Panc1 (cell line): ENCODE measurements at places on chromosomes 12 and 14. TPM values are rescaled to one million over a fixed set of nuclear protein-coding genes. Genes with fewer than 3 reads are reported as not detected.

MFAP5 gene
- total RNA-seq = not detected

GRCh38 chr12:615620-616019, 47.6 kb downstream of the NINJ2 start:
- no peak for DNase-seq

- DNase-seq = no peak
Observed at GRCh38 chr12:30178916-30179315, 395.2 kb upstream of the TMTC1 start.

- DNase-seq = no peak
Observed at GRCh38 chr12:56324206-56324605, 8.4 kb upstream of the CNPY2 start.

KCNK10 gene
- 0.28 TPM for total RNA-seq

DNA sequence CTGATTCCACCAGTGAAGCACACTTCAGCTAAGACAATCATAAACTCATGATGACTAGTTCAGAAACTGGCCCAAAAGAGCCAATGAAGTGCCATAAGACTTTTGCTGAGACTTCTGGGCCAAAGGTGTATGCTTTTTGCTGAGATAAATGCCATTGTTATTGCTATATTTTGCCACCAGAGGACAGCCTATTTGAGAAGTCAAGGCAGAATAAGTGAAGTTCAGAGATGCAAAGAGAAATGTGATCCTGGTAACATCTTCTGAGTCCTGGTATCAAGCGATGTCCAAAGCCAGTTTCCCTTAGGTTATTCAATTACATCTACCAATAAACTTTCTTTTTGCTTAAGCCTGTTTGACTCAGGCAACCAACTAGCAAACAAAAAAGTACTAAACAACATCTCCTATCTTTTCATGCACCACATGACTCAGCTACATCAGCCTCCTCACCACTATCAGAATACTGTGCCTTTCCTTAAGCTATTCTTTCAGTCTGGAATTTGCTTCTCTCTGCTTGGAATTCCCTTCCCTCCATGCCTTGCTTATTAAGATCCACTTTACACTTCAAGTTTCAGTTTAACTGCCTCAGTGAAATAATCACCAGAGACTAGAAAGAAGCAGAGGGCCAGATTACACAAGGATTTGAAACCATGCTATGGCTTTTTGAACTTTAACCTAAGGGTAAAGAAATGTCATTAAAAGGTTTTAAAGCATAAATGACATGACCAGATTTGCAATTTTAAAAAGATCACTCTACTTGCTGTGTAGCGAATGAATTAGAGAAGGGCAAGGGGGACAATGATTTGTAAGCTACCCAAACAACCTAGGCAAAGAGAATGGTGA, 14.0 kb downstream of the CRY1 start:
- DNase-seq = no peak

GRCh38 chr12:76449583-76449982, 101.4 kb upstream of the BBS10 start:
- no peak for DNase-seq

- no peak for DNase-seq
Observed at GRCh38 chr12:102728506-102729242, 188.4 kb downstream of the PAH start.

- no peak for DNase-seq
Observed at GRCh38 chr14:51206462-51206861, 33.6 kb upstream of the TMX1 start.

DNA sequence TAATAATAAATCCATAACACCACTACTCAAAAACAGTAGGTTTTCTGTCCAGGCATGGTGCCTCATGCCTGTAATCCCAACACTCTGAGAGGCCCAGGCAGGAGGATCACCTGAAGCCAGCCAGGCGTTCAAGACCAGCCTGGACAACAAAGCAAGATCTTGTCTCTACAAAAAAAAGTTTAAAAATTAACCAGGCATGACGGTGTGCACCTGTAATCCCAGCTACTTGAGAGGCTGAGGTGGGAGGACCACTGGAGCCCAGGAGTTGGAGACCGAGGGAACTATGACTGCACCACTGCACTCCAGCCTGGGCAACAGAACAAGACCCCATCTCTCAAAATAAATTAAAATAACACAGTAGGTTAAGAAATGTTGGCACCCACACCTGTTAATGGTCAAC, 44.5 kb upstream of the AP4S1 start:
- DNase-seq = no peak

NFATC4 gene
- total RNA-seq = 0.36 TPM

GRCh38 chr12:131425112-131426075, 285.5 kb upstream of the SFSWAP start:
- DNase-seq = no peak

- no peak for DNase-seq
Observed at GRCh38 chr12:127750076-127750840, 516.7 kb upstream of the TMEM132C start.

NFE2 gene
- 0.26 TPM for total RNA-seq

GRCh38 chr14:64201296-64201695, 92.9 kb downstream of the ESR2 start:
- no peak for DNase-seq

GRCh38 chr12:129893691-129894090, 10.1 kb downstream of the TMEM132D start:
- no peak for DNase-seq

DNA sequence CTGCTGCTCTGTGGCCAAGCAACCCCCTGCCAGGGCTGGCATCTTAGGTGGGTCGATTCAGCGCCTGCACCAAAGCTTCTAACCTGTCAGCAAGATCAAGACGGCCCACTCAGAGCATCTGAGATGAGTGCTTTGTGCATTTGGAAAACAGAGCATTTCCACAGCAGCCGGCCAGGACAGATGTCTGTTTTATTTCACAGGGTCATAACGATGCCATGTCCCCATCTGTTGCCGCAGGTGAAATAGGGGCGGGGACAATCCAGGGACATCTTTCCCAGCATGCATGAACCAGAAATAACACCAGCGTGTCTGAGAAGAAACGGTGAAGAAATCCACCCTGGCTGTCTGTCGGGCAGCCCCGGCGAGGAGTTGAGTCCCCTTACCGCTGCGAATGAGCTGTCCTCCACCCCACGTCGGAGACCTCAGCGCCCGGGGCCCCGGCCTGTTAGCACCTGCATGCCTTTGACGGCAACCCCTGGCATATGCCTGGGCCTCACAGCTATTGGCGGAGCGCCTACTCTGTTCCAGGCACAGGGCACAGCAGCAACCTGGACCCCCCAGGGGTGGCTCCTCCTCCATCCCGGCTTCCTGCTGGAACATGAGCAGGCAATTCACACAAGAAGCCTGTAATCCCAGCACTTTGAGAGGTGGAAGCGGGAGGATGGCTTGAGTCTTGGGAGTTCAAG, 30.6 kb upstream of the ULK1 start:
- DNase-seq = no peak

- DNase-seq = no peak
Observed at GRCh38 chr14:93712838-93713724, 75.2 kb downstream of the PRIMA1 start.

DNA sequence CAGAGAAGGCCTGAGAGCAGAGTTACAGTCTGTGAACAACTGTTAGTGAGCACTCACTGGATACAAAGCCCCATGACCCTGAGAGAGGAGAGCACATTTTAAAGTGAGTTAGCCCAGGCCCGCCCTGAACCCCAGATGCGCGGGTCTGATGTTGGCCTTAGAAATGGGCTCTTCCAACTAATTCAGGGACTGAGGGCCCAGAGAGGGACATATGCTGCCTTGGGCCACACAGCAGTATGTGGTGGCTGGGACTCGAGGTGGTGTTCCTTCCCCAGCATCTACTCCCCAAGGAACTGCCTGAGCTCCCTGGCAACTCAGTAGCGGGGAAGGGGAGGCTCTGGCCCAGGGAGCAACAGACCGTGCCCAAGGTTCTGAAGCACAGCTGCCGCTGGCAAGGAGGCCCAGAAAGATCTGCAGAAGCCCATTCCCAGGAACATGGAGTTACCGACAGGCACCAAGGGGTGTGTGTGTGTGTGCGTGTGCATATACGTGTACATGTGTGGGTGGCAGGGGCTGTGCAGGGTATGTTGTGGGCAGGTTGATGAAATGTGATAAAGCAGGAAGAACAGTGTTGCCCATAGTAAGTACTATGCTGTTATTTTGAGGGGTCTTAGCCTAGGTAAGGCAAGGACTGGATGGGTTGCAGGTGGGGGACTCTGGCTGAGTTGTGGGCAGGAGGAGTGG, 40.5 kb downstream of the KRT80 start:
- DNase-seq = no peak

DNA sequence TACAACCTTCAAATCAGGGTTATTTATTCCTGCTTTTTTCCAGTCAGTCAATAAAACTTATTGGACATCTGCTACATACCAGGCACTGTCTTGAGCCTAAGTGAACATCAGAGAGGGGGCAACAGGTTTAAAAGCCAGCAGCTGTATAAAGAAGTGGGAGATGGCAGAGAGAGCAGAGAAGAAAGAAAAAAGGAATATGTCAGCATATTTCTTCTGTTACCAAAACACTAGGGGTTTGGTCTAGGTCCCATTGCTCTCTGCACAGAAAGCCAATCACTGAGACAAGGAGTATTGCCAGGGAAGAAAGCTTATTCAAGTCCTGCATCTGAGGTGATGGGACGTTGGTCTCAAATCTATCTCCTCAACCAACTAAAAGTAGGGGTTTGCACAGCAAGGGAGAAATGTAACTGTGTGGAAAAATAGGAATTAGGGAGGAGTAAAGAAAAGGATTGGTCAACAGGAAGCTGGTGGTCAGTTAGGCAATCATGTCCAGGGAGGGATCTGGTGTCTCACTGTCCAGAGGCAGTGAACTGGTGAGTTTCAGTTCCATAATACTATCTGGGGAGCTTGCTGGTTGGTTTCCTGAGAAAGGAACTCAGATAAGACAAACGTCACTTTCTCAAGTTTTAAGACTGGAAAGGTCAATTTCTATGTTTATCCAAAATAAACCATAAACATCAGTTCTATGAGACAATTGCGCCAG, 107.5 kb downstream of the PHLDA1 start:
- no peak for DNase-seq

HOXC12 gene
- total RNA-seq = 5.1 TPM

DNA sequence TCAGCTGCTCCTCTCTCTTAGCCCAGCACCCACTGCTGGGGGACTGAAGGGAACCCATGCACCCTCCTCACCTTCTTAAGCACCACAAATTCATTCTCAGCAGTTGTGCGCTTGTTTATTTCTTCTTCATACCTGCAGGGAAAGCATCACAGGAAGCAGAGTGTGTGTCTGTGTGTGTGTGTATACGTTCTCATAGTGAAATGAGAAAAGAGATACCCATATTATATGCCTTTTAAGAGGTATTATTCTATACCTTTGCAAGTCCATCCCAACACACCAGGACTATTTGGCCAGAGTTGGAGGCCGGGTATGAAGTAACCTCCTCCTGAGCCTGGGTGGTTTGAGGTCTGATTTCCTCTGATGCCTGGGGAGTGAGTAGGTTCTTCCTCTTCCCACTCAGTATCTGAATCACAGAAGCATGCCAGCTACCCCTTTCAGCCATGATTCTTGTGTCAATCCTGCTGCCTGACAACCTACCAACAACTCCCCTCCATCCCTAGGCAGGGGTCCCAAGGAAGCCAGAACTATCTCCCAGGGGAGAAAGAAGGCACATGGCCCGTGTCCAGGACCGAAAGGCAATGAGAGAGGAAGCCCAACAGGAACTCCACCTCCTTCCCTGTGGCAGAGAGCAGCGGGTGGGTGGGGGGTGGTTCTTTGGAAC, 3.0 kb downstream of the KRT73 start:
- no peak for DNase-seq
